ENCODE measurements at places on chromosomes 1 and 21. TPM values are rescaled to one million over a fixed set of nuclear protein-coding genes. Genes with fewer than 3 reads are reported as not detected.

Gene PODN
- 6.5 TPM for total RNA-seq

GRCh38 chr1:87231703-87232367 lies 96.8 kb upstream of the LMO4 start:
- H3K27me3 ChIP-seq = peaks cover 7% of the 10 kb centered on the region
- H3K27ac ChIP-seq = no peak overlapping the region
- no peaks in the 10 kb centered on the region for H3K36me3 ChIP-seq
- H3K4me3 ChIP-seq = no peak overlapping the region
- DNase-seq = no peak

Gene TRNP1
- total RNA-seq = 36.3 TPM

DNA sequence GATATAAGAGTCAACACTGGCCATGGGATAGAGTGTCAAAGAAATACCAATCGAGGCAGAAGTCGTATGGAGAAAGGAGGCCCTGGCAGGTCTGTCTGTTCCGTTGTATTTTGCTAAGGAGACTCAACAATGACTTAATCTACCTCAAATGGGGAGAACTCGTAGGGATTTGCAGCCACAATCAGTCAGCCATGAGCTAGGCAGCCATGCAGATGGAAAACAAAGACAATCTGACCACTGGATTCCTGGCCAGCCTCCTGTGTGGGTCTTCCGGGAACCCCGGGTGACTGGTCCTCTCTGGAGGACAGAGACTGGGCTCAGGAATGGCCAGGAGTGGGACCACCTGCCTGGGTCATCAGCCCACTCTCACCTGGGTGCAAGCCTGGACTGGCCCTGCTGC lies 167.8 kb downstream of the ETS2 start:
- no peak for DNase-seq
- no peak overlapping the region for H3K27ac ChIP-seq
- peaks cover 3% of the 10 kb centered on the region for H3K27me3 ChIP-seq
- no peak overlapping the region for H3K4me3 ChIP-seq
- no peaks in the 10 kb centered on the region for H3K36me3 ChIP-seq

GRCh38 chr1:23423415-23424292 lies 894 bp downstream of the TCEA3 start:
- H3K27me3 ChIP-seq = no peaks in the 10 kb centered on the region
- H3K27ac ChIP-seq = peak overlapping the region; percentile 23
- peaks cover 13% of the 10 kb centered on the region for H3K36me3 ChIP-seq
- no peak for DNase-seq
- H3K4me3 ChIP-seq = peak overlapping the region; percentile 59

Gene COP1
- 39.1 TPM for total RNA-seq

Gene TNFRSF18
- not detected for total RNA-seq

DNA sequence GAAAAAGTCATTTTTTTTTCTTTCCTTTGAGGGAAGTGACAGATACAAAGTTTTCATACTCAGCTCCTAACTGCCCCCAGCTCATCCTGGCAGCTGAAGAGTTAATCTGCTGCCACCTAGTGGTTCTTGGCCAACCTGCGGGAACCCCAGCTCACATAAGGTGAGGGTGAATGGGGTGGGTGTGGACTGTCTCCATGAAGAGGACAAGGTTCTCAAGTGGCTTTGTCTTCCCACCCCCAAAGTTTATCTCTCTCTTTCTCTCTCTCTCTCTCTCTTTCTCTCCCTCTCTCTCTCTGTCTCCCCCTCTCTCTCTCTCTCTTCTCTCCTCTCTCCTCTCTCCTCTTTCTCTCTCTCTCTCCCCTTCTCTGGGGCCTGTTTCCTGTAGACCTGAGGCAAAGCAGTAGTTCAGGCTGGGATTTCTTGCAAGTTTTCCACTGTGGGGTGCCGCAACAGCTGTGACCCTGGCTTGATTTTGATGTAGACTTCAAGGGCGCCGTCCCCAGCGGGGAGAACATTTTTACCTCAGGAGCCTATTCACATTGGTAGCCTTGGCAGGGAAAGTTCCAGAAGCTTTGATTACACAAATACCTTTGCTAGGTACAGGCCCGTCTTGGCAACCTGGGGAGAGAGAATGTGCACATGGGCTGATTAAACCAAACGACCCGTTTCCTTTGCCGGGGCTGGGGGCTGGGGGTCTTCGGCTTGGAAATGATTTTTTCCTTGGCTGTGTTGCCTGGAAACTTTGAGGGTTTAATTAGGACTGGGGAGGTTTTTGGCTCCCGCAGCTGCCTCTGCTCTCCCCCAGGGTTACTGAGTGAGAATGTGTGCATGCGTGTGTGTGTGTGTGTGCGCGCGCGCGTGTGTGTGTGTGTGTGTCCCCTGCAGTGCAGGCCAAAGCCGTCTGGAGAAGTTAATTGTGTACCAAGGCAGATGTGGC lies 135.9 kb downstream of the TM2D1 start:
- H3K27me3 ChIP-seq = peaks cover 3% of the 10 kb centered on the region
- H3K36me3 ChIP-seq = no peaks in the 10 kb centered on the region
- H3K4me1 ChIP-seq = peaks cover 42% of the 10 kb centered on the region

GRCh38 chr1:108961198-108961597 lies 2.1 kb downstream of the CLCC1 start:
- H3K27me3 ChIP-seq = no peaks in the 10 kb centered on the region
- H3K36me3 ChIP-seq = peaks cover 8% of the 10 kb centered on the region
- DNase-seq = no peak
- H3K27ac ChIP-seq = no peak overlapping the region

Gene TTF2
- total RNA-seq = 18.6 TPM

Measured in osteocyte (in vitro differentiated cells).